GM06990 (cell line): ENCODE measurements at places on chromosomes 5 and 9.

DNA sequence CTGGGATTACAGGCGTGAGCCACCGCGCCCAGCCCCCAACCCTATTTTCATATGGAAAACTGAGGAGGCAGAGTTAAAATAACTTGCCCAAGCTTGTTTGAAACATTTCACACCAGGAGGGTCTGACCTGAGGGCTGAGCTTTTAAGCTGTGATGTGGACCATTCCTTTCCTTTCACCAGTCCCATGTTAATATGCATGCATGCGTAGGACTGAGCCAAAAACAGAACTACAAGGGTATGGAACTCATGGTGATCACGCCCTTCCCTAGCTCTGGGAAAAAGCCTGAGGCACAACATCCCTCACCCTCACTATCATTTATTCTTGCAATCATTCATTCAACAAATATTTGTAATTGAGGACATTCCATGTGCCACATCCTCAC lies 87.4 kb upstream of the FAM169A start:
- DNase-seq, result no peak

DNA sequence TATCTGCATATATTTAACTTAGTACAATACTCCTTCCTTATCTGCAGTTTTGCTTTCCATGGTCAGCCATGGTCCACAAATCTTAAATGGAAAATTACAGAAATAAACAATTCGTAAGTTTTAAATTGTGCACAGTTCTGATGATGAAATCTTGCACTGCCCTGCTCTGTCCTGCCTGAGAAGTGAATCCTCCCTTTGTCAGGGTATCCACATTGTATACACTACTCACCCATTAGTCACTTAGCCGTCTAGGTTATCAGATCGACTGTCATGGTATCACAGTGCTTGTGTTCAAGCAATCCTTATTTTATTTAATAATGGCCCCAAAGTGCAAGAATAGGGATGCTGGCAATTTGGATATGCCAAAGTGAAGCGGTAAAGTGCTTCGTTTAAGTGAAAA lies 8.3 kb upstream of the YTHDC2 start:
- DNase-seq, result no peak

DNA sequence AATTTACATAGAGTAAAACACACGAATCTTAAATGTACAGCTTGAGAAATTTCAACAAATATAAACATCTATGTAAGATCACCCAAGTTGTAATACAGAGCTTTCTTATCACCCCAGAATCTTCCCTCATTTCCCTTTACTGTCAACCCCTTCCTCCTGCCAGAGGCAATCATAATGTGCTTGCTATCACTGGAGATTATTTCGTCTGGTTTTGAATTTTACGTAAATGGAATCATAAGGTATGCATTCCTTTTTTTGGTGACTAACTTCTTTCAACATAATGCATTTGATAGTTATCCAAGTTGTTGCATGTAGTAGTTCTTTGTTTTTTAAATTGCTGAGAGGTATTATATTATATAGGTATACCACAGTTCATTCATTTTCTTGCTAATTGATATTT lies 37.5 kb upstream of the GPR151 start:
- no peak for DNase-seq

DNA sequence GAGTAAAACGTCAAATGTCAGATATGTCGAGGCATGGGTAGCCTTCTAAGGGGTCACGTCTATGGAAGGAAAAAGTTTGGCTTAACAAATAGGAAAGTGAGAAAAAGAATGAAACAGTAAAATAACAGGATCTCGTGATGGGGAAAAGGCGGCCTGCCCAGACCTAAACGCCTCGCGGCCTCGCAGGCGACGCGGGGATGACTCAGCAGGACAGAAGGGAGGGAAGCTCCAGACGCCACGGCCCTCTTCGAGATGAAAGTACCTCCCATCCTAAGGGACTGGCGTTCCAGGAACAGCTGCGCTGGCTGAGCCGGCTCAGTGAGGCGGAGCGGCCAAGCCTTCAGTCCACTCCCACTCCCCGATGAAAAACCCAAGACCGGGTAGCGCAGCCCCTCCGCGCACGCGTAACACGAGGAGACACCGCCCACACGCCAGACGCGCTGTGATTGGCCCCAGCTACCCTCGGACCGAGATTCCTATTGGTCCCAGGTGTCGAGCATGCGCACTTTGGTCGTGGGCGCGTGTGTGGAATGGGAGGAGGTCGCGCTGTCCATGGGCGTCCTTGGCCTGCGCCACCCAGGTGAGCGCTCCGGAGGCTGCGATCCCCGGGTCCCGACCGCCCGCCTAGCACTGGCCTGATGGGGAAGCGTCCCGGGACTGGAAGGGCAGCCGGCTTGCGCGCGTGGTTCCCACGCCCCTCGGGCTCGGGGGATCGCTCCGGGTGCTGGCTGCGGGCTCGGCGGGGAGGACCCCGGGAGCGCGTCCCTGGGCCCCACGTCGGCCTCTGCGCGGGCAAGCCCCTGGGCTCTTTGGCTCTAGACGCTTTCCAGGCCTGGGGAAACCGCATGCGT lies 588.5 kb downstream of the MTRR start:
- DNase-seq, result peak; percentile 87

GRCh38 chr5:92778261-92778660 lies 802.8 kb downstream of the NR2F1-AS1 start:
- no peak for DNase-seq

GRCh38 chr5:31983851-31984250 lies 190.3 kb downstream of the GOLPH3 start:
- DNase-seq, result no peak

DNA sequence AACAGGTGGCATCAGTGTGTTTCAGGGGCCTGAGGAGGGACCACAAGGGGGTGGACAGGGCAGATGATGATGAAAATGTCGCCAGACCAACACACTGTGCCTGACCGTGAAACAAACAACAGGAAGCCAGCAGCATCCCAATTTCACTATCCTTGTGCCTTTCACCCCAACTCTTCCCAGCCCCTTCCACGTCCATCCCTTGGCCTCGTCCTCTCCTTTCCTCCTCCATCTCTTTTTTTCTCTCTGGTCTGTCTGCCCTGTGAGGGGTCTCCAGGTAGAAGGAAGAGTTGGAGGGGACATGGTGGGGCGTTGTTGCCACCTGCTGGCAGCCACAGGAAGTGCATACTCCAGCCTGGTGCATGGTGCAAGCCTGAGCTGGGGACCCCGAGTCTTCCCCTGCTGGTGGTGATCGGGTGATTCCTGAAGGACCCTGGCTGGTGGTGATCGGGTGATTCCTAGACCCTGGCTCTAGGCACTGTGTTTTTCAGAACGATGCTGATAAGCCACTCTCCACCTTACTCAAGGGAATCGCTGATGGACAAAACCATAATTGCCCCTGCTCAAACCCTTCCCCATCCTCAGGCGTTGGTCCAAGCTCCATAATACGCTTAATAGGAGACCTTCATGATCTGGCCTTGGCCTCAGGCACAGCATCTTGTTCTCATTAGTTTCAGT lies 21.7 kb upstream of the NSD1 start:
- DNase-seq, result peak; percentile 53

GRCh38 chr9:69877852-69878514 lies 57.4 kb downstream of the CFAP95 start:
- no peak for DNase-seq

DNA sequence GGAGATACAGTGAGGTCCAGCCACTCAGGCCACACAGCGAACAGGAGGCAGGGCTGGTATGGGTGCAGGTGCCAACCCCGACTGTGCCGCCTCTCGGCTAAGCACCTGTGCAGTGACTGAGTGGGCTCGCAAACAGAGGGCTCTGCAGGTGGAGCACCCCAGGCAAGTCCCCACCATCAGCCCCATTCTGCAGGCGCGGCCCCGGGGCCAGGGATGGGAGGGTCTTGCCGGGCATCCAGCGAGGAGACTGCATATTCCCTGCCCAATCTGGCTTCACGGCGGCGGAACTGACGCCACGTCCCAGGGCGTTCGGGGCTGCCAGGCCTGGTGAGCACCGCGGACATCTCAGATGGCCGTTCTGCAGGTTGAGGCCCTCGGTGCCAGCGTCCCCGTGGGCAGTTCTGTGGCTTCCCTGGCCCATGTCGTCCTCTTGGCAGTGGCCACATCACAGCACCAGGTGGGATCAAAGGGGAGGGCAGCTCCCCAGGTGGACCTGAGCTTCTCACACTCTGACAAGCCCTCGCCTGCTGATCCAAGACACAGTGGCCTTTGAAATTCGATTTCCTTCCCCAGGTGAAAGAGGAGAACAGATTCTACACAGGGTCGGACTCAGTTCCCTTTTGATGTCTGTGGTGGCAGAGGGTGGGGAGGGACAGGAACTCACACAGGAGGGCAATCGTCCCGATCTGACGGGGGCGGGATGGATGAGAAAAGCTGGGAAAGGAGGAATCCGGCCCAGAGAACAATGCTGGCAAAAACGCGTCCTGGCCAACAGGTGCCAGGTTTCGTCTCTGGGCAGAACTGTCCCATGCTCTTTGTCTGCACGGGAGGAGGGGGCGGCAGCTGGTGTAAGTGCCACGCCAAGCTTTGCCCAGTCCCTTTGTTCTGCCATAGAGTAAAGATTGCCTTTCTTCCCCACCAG lies 18.8 kb downstream of the DBH start:
- no peak for DNase-seq

DNA sequence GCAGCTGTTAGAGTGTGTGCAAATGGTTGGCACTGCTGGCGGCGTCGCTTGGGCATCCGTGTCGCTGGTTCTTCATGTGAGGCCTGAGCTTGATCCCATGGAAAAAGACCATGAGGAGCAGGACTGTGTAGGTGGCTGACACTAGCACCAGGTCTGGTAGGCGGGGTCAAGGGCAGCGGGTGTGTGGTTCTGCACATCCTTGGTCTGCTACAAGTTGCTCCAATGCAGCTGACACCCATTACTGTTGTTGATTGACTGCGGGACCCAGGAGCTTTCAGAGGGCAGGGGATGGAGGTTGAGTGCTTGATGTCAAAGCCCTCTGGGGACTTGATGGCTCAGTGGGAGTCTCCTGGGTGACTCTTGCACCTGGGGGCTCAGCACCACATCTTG lies 29.0 kb upstream of the PITX1 start:
- no peak for DNase-seq

GRCh38 chr5:115168829-115169486 lies 750 bp downstream of the TRIM36 start:
- peak; percentile 48 for DNase-seq

GRCh38 chr9:136679431-136679941 lies 7.8 kb downstream of the AGPAT2 start:
- DNase-seq, result no peak

GRCh38 chr5:80964491-80964890 lies 4.3 kb downstream of the RASGRF2 start:
- DNase-seq, result no peak

DNA sequence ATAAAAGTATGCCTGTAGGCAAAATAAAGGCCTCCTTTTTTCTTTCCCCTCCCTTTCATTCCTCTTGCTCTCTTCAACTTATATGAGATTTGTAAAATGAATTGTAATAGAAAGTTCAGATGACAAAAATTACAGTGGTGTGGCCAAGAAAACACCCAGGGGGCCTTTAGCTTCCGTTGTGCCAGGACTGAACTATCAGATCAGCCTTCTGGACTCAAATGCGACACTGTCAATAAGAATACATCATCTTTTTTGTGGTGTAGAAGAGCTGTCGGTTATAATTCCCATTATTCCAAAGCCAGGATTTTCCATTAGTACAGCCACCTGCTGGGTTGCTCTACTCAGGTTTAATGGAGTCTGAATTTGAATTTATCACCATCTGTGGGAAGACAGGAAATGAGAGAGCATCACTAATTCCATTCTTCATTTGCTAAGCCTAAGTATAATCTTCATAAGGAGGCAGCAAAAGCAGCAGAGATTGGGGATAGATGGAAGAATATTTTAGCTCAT lies 443.4 kb downstream of the ANXA1 start:
- no peak for DNase-seq

GRCh38 chr5:167533814-167534795 lies 757.3 kb upstream of the WWC1 start:
- no peak for DNase-seq

- DNase-seq, result no peak
These were observed 48.9 kb downstream of the TBCA start for GRCh38 chr5:77727190-77727589.

DNA sequence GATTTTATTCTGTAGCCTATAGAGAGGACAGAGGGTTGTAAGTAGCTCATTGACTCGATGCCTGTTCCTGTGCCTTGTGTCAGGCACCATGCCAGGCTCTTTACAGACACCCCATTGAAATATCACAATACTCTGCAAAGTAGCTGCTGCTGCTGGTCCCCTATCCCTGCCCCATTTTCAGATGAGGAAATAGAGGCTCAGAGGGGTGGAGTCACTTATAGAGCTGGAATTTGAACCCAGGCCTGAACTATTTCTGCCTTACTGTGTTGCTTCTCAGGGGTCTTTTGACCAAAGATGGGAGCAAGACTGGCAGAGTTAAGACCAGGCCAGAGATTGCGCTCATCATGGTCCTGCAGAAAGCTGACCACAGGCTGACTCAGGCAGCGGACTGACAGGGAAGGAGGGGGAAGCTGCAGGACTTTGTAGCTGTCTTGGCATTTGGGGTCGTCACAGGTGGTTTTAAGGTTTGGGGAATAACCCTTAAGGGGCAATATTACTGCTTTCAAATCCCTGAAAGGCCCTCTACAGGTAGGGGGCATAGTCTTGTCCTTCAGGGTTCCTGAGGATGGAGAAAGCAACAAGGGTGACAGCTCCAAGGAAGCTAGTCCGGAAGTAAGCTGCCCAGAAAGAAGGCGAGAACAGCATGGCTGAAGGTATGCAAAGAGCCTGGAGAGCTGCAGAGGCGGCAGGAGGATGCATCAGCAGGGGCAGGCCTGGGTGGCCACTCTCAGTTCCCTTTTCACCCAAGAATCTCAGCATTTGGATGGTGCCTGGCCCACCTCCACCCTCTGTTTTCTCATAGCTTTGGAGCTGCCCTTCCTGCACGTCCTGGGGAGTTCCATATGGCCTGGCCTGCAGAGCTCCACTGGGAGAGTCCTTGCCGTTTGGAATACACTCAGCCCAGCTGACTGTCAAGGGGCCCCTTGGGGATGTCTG lies 18.3 kb upstream of the NDST1 start:
- peak; percentile 70 for DNase-seq

- DNase-seq, result peak; percentile 99
These were observed at the start of gene TMEM141 for GRCh38 chr9:136790640-136791515. TMEM141 (plus strand) TSS chr9:136791344; CDS start chr9:136791371, 27 bp downstream.

GRCh38 chr9:93136011-93136440 lies 2.0 kb upstream of the NINJ1 start:
- no peak for DNase-seq

- no peak for DNase-seq
These were observed 56.3 kb upstream of the TBC1D9B start for GRCh38 chr5:179964015-179964414.

DNA sequence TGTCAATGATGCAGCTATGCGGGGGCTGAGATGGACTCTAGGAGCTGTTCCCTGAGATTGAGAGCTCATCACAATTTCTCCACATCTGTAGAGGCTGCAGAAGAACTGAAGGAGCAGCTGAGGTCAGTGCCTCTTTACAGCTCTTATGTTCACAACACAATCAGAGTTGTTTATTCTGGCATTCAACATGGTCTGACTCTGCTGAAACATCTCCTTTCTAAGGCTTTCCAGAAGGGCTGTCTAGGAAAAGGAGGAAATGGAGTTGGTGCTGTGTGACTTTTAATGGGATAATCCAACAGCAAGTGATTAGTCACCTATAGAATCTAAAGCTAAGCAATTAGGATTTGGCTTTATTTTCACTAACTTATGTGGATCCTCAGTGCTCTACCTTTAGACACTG lies 6.0 kb downstream of the POU5F2 start:
- DNase-seq, result no peak

GRCh38 chr9:78973907-78974306 lies 597.9 kb upstream of the TLE4 start:
- DNase-seq, result no peak

GRCh38 chr5:15966651-15967050 lies 212.9 kb downstream of the MARCHF11 start:
- DNase-seq, result no peak
